ENCODE measurements at places on chromosomes 3 and 15. TPM values are rescaled to one million over a fixed set of nuclear protein-coding genes. Genes with fewer than 3 reads are reported as not detected.

The SOX14 gene
- not detected for total RNA-seq

The DZIP1L gene
- total RNA-seq: 6.2 TPM

The SMCO1 gene
- 0.11 TPM for total RNA-seq

The SYNPR gene
- total RNA-seq: 0.28 TPM

The CHRNA3 gene
- 0.43 TPM for total RNA-seq

The GOLGA8G gene
- total RNA-seq: not detected

- H3K4me1 ChIP-seq: no peaks in the 10 kb centered on the region
- DNase-seq: no peak
- H3K27ac ChIP-seq: no peak overlapping the region
- no peak overlapping the region for H3K4me3 ChIP-seq
Measured at GRCh38 chr15:31108836-31109235, 7.3 kb upstream of the TRPM1 start.

The AP3B2 gene
- 2.2 TPM for total RNA-seq

The GCHFR gene
- total RNA-seq: 12.6 TPM

The SAXO2 gene
- 6.2 TPM for total RNA-seq

All from adrenal gland (tissue), 19 donors.